Naive thymus-derived CD8-positive, alpha-beta T cell (primary cell): ENCODE measurements at places on chromosomes 16 and 17. TPM values are rescaled to one million over a fixed set of nuclear protein-coding genes. Genes with fewer than 3 reads are reported as not detected.

The PIK3R5 gene
- polyA plus RNA-seq, result 44.0 TPM

The HDAC5 gene
- 27.2 TPM for polyA plus RNA-seq

The NUPR1 gene
- not detected for polyA plus RNA-seq

The UBE2G1 gene
- polyA plus RNA-seq, result 42.7 TPM

The RASL10B gene
- polyA plus RNA-seq, result 0.06 TPM

The TP53I13 gene
- 26.8 TPM for polyA plus RNA-seq

The TPSG1 gene
- not detected for polyA plus RNA-seq

The SRCIN1 gene
- polyA plus RNA-seq, result not detected

The NPIPA3 gene
- not detected for polyA plus RNA-seq

The ADORA2B gene
- 0.23 TPM for polyA plus RNA-seq

The AGRP gene
- polyA plus RNA-seq, result not detected

The UBFD1 gene
- polyA plus RNA-seq, result 12.6 TPM

The GUCY2D gene
- polyA plus RNA-seq, result 0.17 TPM

The CDH3 gene
- not detected for polyA plus RNA-seq

The CACNG3 gene
- not detected for polyA plus RNA-seq

The NXPH3 gene
- not detected for polyA plus RNA-seq

The CHMP1A gene
- 58.3 TPM for polyA plus RNA-seq

The MYLK3 gene
- polyA plus RNA-seq, result not detected

The STXBP4 gene
- polyA plus RNA-seq, result 3.5 TPM

The PDILT gene
- not detected for polyA plus RNA-seq

The PSMD3 gene
- 45.4 TPM for polyA plus RNA-seq

The GRAP gene
- polyA plus RNA-seq, result 73.1 TPM

The TNFRSF17 gene
- 0.20 TPM for polyA plus RNA-seq

The STH gene
- not detected for polyA plus RNA-seq

The TK1 gene
- polyA plus RNA-seq, result 1.1 TPM

The ZNF598 gene
- 3.4 TPM for polyA plus RNA-seq

The GPR139 gene
- polyA plus RNA-seq, result not detected

The AMFR gene
- 24.2 TPM for polyA plus RNA-seq

The VMO1 gene
- polyA plus RNA-seq, result not detected

The SMTNL2 gene
- polyA plus RNA-seq, result not detected

The CYGB gene
- 1.0 TPM for polyA plus RNA-seq

The TEPSIN gene
- 2.8 TPM for polyA plus RNA-seq

The REXO5 gene
- 0.51 TPM for polyA plus RNA-seq

The MYH11 gene
- polyA plus RNA-seq, result not detected

The CNTNAP4 gene
- polyA plus RNA-seq, result not detected

The TRAP1 gene
- 57.1 TPM for polyA plus RNA-seq

The TEKT5 gene
- polyA plus RNA-seq, result not detected

The RHBDL3 gene
- polyA plus RNA-seq, result not detected

The STAT3 gene
- 153 TPM for polyA plus RNA-seq

The ITGB3 gene
- not detected for polyA plus RNA-seq

The CCL16 gene
- polyA plus RNA-seq, result not detected

The FHOD1 gene
- polyA plus RNA-seq, result 1.6 TPM

The PRRT2 gene
- polyA plus RNA-seq, result 0.21 TPM

The RNF112 gene
- polyA plus RNA-seq, result not detected

The NPIPA7 gene
- not detected for polyA plus RNA-seq

The CSH1 gene
- polyA plus RNA-seq, result not detected

The HBM gene
- polyA plus RNA-seq, result not detected

The RHBDL1 gene
- not detected for polyA plus RNA-seq
